ENCODE measurements at places on chromosomes 4 and X.

DNA sequence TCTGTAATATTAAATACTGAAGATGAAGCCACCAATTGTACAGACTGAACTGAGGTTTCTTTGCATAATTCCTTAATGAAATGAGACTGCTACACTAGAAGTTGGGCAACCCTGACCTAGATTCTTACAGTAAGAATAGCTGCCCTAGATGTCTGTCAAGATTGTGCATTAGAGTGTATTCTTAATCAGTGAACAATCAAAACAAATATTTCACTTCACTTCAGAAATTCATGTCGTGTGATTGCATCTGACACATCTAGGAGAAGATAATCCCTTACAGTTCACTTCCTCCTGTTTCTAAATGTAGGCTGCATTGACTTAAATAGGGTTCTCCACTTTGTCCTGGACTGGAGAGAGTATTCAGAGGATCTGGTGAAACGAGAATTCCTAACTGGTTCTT lies 283.1 kb downstream of the HNRNPD start:
- no peak for DNase-seq

- DNase-seq = no peak
Observed at GRCh38 chrX:53883196-53883595, 161.1 kb downstream of the PHF8 start.

- DNase-seq = no peak
Observed at GRCh38 chrX:105972690-105973386, 65.7 kb downstream of the SERPINA7 start.

DNA sequence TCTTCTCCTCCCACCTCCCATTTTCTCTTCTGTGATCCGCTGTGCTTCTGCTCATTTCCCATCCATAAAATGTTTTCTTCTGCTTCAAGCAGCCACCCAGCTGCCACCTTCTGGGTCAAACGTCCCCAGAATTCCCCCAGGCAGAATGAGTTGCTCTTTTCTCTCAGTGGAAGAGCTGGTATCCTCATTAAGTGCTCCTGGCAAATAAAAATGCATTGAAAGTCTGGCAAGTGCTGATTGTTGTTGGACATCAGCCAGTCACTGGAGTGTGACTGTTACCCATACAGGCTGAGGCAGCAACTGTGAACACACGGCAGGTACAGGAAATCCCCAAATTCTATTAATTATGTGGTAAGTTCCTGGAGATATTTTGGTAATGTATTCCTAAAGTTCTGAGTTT lies 52.6 kb downstream of the LIMCH1 start:
- no peak for DNase-seq

- no peak for DNase-seq
Observed at GRCh38 chrX:44068043-44068442, 94.9 kb upstream of the NDP start.

GRCh38 chrX:104660092-104660491 lies 94.1 kb downstream of the IL1RAPL2 start:
- DNase-seq = no peak

GRCh38 chr4:24236532-24236931 lies 346.7 kb upstream of the PPARGC1A start:
- DNase-seq = no peak

GRCh38 chr4:23889814-23890341 lies at the start of gene PPARGC1A:
PPARGC1A (minus strand) TSS chr4:23890047; CDS start chr4:23889957, 90 bp downstream.
- DNase-seq = no peak

- DNase-seq = no peak
Observed at GRCh38 chr4:149404143-149404542, 411.5 kb downstream of the IQCM start.

- DNase-seq = no peak
Observed at GRCh38 chr4:127578491-127578890, 54.3 kb upstream of the INTU start.

GRCh38 chr4:56575820-56576429 lies 70.3 kb downstream of the ARL9 start:
- DNase-seq = no peak

GRCh38 chrX:55796496-55796895 lies 78.9 kb downstream of the RRAGB start:
- no peak for DNase-seq

DNA sequence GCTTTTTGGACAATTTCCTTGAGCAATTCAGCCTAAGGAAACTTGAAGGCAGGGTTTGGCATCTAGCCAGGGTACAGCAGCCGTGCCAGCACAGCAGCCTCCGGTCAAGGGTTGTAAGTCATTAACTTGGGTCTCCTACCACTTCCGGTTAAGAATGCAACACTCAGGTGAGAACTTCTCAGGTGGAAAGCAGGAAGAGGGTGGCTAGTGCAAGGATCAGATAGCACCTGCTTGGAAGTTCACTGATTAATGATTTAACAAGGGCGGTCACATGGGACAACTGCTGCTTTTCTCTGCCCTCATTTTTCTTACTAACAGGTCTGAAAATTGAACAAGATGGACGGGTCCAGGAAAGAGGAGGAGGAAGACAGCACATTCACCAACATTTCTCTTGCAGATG lies 30.1 kb upstream of the SCOC start:
- DNase-seq = no peak

DNA sequence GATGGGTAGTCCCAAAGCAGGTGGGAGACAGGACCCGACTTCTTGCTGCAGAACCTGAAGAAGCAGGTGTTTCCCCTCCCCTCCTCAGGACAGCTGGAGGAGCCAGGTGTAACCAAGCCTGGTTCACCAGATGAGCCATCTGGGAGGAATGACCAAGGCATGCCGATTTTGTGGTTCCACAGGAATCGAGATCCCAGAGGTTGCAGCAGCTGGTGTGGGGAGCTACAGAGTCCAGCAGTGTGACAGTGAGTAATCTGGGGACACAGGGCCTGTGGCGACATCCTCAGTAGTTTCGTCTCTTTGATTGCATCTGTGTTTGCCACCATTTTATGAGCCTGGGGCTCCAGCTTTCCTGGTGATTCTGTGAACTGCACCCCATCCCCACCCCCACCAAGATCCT lies 2.6 kb upstream of the NDP start:
- no peak for DNase-seq

DNA sequence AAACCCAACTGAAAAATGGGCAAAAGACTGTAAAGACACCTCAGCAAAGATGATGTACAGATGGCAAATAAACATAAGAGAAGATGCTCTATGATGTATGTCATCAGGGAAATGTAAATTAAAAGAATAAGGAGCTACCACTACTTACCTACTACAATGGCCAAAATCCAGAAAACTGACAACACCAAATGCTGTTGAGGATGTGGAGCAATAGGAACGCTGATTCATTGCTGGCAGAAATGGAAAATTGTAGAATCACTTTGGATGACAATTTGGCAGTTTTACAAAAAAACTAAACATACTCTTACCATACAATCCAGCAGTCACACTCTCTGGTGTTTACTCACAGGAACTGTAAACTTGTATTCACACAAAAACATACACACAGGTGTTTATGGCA lies 222.3 kb upstream of the LDB2 start:
- DNase-seq = no peak

DNA sequence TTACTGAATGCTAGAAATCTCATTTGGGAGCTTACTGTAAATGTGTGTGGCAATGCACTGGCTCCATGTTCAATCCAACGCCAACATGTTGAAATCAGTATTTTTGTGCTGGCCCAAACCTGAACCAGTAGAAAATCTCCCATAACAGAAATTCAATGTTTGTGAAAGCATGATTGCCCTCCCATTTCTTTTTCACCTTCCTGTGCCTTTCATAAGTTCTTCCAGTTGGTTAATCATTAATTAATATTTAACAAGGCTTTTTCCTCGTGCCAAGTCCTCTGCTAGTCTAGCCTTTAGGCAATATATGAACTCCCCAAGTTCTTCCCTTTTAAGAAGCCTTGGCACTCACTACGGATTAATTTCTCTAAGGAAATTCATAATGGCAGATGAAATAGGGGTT lies 1.3 kb upstream of the PLS3 start:
- no peak for DNase-seq

DNA sequence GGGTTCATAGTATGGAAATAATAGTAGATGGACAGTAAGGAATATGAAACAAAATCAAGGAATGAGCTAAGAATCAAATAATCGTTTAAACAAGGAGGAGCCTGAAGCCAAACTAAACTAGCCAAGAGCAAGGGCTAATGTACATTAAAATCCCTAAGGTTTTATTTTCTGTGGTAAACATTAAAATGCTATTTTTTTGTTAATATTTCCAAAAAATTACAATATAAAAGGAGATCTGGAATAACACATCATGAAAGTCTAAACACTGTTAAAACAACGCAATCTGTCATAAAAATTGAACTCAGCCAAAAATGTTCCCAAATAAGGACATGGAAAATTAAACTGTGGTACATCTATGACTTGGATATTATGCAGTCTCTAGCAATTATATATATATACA lies 188.2 kb downstream of the RNF150 start:
- DNase-seq = no peak

- DNase-seq = no peak
Observed at GRCh38 chr4:148261848-148262247, 180.4 kb downstream of the NR3C2 start.

GRCh38 chr4:139207873-139208403 lies 30.9 kb upstream of the ELF2 start:
- no peak for DNase-seq

GRCh38 chr4:21377046-21377445 lies 571.5 kb downstream of the KCNIP4 start:
- no peak for DNase-seq

DNA sequence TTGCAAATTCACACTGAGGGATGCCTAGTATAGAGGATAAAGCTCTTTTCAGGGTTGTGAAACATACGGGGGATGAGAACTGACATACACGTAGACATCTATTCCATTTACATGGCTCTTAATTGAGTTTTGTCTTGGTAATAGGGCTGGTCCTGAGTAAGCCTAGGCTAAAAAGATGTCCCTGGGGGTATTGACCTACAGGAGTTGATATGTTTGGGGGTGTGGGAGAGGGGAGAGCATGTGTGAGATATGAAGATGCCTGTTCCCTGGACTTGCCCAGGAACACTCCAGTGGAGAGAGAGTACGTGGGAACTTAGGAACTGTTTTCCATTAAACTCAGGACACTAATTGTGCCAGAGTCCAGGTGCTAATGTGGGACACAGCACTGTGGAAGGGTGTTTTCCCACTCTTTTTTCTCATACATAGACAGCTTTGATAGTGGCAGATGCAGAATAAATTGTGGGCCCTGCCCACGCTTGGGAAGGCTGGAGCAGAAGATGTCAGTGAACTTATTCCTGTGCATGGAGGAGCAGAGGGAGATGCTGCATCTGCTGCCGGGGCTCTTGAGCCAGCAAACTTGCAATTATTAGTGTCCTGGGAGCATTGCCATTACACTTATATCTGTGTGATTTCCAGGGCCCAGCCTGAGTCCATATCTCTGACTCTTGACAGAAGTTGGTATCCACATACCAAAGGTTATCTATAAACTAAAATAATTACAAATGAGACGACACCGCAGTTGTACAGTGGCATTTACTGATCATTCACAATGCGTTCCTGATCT lies 20.7 kb downstream of the SYNPO2 start:
- DNase-seq = no peak

DNA sequence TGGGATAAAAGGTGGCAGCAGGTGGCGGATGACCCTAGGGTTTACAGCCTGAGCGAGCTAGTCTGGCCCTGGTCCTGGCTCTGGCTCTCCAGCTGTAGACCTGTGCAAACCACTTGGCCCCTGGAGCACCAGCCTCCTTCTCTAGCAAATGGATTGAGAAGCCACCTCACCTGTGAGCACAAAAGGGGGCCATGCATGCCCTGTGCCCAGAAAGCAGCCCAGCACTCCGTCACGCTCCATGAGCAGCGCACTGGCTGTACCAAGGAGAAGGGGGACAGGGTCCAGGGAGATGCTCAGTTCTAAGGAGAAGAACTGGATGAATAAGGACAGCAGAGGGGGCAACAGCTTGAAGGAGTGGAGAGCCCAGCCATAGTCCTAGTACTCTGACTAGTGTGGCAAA lies 46.9 kb upstream of the C4orf50 start:
- DNase-seq = no peak

DNA sequence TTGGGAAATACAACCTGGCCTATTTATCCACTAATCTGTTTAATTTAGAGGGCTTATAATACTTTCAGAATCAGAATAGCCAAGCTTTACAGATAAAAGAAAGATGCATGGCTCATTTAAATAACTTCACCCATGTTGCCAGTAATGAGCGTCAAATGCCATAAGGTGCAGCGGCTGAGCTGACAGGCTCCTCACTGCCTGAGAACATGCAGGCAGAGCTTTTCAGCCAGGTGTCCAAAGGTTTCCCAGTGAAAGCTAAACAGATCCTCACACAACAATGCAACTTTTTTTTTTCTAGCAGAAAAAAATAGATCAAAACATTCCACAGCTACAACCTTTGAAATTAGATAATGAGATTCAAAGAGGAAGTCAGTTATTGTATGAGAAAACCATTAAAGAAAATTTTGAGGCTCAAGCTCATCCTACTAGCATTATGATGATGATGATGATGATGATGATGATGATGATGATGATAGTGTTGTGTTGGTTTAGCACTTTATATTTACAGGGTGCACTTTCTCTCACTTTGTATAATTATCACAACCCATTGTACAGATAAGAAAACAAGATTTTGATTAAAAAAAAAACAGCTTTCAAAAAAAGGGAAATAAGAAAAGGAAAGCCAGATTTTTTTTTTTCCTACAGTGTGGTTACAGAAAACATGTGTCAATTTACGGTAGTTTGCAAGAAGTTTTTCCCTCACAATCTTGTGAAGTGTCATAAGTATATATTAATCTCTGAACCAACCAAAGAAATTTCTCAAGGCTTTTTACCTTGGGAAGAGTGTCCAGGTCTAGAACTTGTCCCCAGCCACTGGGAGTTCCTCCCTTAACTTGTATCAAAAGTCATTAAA lies 12.2 kb upstream of the TNIP3 start:
- no peak for DNase-seq

DNA sequence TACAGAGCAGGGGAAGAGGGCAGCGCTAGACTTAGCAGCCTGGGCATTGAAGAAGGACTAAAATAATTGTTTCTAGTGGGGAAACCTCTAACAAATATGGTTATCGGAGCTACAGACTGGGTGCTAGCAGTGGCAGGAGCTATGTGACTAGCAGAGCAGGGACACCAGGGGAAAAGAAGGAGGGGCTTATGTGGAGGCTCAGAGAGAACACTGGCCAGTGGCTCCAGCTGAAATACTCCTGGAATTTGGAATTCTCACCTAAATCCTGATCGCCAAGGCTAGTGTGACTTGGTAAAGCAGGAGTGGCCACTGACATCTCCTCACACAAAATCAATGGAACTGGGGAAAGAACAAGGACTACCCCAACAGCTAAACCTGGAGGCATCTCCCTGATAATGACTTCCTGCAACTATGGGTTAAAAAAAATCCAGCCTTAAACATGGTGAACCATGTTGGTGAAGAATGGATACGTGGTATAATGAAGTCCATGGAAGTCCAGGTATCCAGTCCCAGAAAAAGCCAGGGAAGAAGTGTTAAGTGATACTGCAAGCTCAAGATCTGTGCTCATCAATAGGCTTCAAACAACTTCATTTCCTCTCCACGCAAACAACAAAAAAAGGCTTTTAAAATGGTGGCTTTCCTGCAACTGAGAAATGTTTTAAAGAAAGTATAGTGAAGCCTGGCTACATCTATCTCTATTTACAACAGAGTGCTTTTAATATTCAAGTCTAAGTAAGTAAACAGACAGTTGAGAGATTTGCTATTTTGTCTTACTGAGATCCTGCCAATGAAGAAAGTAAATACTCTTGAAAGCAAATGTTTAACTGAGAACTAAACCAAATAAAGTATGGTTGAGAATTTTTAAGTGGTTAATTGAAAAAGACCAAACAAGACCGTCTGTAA lies 1.8 kb downstream of the TAPT1 start:
- no peak for DNase-seq
